Epithelial cell of proximal tubule (primary cell): ENCODE measurements at places on chromosomes 5 and 9. TPM values are rescaled to one million over a fixed set of nuclear protein-coding genes. Genes with fewer than 3 reads are reported as not detected.

The FOXE1 gene
- total RNA-seq: 0.35 and 1.1 TPM in 2 replicates

The GPR150 gene
- 0.58 TPM in 1 of 2 replicates, not detected in the other for total RNA-seq

The IFNA14 gene
- not detected in 2 replicates for total RNA-seq

The CCDC192 gene
- not detected in 2 replicates for total RNA-seq

The C5orf58 gene
- total RNA-seq: not detected in 2 replicates

The TMC1 gene
- total RNA-seq: not detected in 2 replicates

The OR1Q1 gene
- not detected in 2 replicates for total RNA-seq

The HAVCR1 gene
- 11.4 and 25.8 TPM in 2 replicates for total RNA-seq

The MED7 gene
- 13.1 and 20.5 TPM in 2 replicates for total RNA-seq

The CLIC3 gene
- total RNA-seq: 2.2 and 2.4 TPM in 2 replicates

The CCNB1 gene
- total RNA-seq: 243 and 380 TPM in 2 replicates

The SPATA31D1 gene
- not detected in 2 replicates for total RNA-seq

The SNCAIP gene
- total RNA-seq: 1.1 and 1.8 TPM in 2 replicates

The IL6ST gene
- 55.1 and 61.6 TPM in 2 replicates for total RNA-seq

The GRM6 gene
- not detected in 2 replicates for total RNA-seq

The SUSD3 gene
- total RNA-seq: 1.4 and 2.9 TPM in 2 replicates

The SLC6A19 gene
- total RNA-seq: not detected in 2 replicates

The PHF24 gene
- 0.12 TPM in 1 of 2 replicates, not detected in the other for total RNA-seq

The OR1L6 gene
- total RNA-seq: not detected in 2 replicates

The CCL28 gene
- 2.1 and 6.2 TPM in 2 replicates for total RNA-seq

The PRLR gene
- 0.22 and 0.35 TPM in 2 replicates for total RNA-seq

The SPATA31D4 gene
- total RNA-seq: not detected in 2 replicates

The QRFP gene
- total RNA-seq: not detected in 2 replicates

The GGTA1 gene
- 0.14 TPM in 1 of 2 replicates, not detected in the other for total RNA-seq

The FBLL1 gene
- 0.80 TPM in 1 of 2 replicates, not detected in the other for total RNA-seq

The OGN gene
- total RNA-seq: not detected in 2 replicates

The CRHBP gene
- total RNA-seq: 0.94 TPM in 1 of 2 replicates, not detected in the other

The NME5 gene
- 1.0 and 3.1 TPM in 2 replicates for total RNA-seq

The ARHGEF28 gene
- 58.2 and 72.1 TPM in 2 replicates for total RNA-seq

The TMEM141 gene
- 90.4 and 108 TPM in 2 replicates for total RNA-seq

The CD274 gene
- total RNA-seq: 16.1 and 22.1 TPM in 2 replicates

The SPINK6 gene
- not detected in 2 replicates for total RNA-seq

The LRRC70 gene
- 0.29 TPM in 1 of 2 replicates, not detected in the other for total RNA-seq

The PCDHA9 gene
- not detected in 2 replicates for total RNA-seq

The TTC16 gene
- not detected in 2 replicates for total RNA-seq

The PCDHA3 gene
- total RNA-seq: 0.06 TPM in 1 of 2 replicates, not detected in the other

The FAM151B gene
- total RNA-seq: 0.06 and 0.51 TPM in 2 replicates

The FBXL7 gene
- 4.7 and 5.6 TPM in 2 replicates for total RNA-seq

The AK6 gene
- 14.8 and 33.0 TPM in 2 replicates for total RNA-seq

The WNT8A gene
- not detected in 2 replicates for total RNA-seq

The C9orf152 gene
- not detected in 2 replicates for total RNA-seq

The FCHO2 gene
- 5.5 and 5.9 TPM in 2 replicates for total RNA-seq

The EMB gene
- total RNA-seq: 4.3 and 4.9 TPM in 2 replicates

The DBH gene
- not detected in 2 replicates for total RNA-seq

The NRG2 gene
- 0.43 and 1.5 TPM in 2 replicates for total RNA-seq

The SPATA31E1 gene
- not detected in 2 replicates for total RNA-seq

The CDC20B gene
- not detected in 2 replicates for total RNA-seq

The PCSK5 gene
- 14.6 and 23.2 TPM in 2 replicates for total RNA-seq

The CDX1 gene
- not detected in 2 replicates for total RNA-seq

The SLC46A2 gene
- not detected in 2 replicates for total RNA-seq

The ASS1 gene
- 6.3 and 9.4 TPM in 2 replicates for total RNA-seq

The ABO gene
- total RNA-seq: 0.65 and 2.5 TPM in 2 replicates

The LHX2 gene
- not detected in 2 replicates for total RNA-seq

The CYSTM1 gene
- 57.4 and 161 TPM in 2 replicates for total RNA-seq

The GDNF gene
- total RNA-seq: 0.23 TPM in 1 of 2 replicates, not detected in the other

The BTNL3 gene
- not detected in 2 replicates for total RNA-seq

The GPR151 gene
- not detected in 2 replicates for total RNA-seq
